ENCODE measurements at places on chromosomes 6 and 20. TPM values are rescaled to one million over a fixed set of nuclear protein-coding genes. Genes with fewer than 3 reads are reported as not detected.

HLA-DRB5 gene
- 1.5 TPM for total RNA-seq

DNA sequence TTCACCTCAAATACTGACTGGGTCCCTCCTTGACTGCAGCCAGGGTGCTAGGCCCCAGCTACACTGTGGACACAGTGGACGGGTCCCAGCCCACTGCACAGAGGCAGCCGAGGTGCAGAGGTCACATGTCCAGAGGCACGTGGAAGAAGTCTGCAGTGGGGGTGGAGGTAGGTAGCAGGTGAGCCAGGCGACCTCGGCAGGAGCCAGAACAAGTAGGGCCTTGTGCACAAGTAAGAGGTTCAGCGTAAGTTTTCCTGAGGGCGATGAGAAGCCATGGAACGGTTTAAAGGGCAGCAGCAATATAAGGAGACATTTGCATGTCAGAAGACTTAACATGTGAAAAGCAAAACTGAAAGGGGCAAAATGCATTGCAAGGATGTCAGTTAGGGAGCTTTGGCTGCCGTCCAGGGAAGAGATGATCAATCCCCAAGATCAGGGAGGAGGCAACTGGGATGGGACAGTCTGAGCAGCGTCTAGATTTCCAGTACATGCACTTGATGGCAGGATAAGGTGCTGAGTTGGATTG lies 49.7 kb upstream of the SNX9 start:
- no peaks in the 10 kb centered on the region for H3K36me3 ChIP-seq
- no peaks in the 10 kb centered on the region for H3K4me1 ChIP-seq
- DNase-seq = no peak
- H3K27ac ChIP-seq = no peak overlapping the region
- no peak overlapping the region for H3K4me3 ChIP-seq
- no peaks in the 10 kb centered on the region for H3K27me3 ChIP-seq

GRCh38 chr20:15814911-15815310 lies 758.3 kb downstream of the KIF16B start:
- no peaks in the 10 kb centered on the region for H3K27me3 ChIP-seq
- H3K4me1 ChIP-seq = no peaks in the 10 kb centered on the region
- H3K27ac ChIP-seq = no peak overlapping the region
- H3K4me3 ChIP-seq = no peak overlapping the region
- DNase-seq = no peak

GRCh38 chr6:98830146-98830545 lies 4.2 kb upstream of the POU3F2 start:
- no peak for DNase-seq
- no peaks in the 10 kb centered on the region for H3K36me3 ChIP-seq
- peaks cover 38% of the 10 kb centered on the region for H3K4me1 ChIP-seq
- peaks cover 99% of the 10 kb centered on the region for H3K27me3 ChIP-seq

- no peak for DNase-seq
- no peak overlapping the region for H3K4me3 ChIP-seq
- no peak overlapping the region for H3K27ac ChIP-seq
- H3K36me3 ChIP-seq = no peaks in the 10 kb centered on the region
- H3K4me1 ChIP-seq = no peaks in the 10 kb centered on the region
Observed at GRCh38 chr6:136945072-136945471, 23.0 kb downstream of the SLC35D3 start.

DNA sequence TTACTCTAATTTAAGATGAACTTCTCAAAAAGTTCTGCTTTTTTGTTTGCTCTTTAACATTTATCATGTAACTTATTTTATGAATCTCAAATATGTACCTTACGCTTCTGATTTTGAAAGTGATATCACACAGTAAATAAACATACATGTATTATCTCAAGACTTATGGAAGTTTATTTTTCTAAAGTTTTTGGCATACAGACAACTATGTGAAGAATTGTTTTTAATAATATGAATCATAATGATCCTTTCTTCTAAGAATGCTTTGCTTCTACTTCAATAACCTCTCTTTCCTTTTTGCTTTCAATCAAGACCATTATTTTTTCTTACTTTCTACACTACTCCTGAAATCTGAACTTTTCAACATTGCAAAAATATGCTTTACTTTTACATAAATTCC lies 816.4 kb downstream of the EYS start:
- no peak overlapping the region for H3K4me3 ChIP-seq
- H3K27me3 ChIP-seq = no peaks in the 10 kb centered on the region
- H3K4me1 ChIP-seq = no peaks in the 10 kb centered on the region
- DNase-seq = no peak
- no peak overlapping the region for H3K27ac ChIP-seq
- no peaks in the 10 kb centered on the region for H3K36me3 ChIP-seq

Data from transverse colon (tissue), 4 donors.